Activated naive CD4-positive, alpha-beta T cell treated with Interleukin-2 at 50 U/mL for 16 hours (primary cell): ENCODE measurements at places on chromosomes 3 and 15.

- no peak for DNase-seq
Measured at GRCh38 chr3:27186013-27186412, 183.2 kb downstream of the NEK10 start.

DNA sequence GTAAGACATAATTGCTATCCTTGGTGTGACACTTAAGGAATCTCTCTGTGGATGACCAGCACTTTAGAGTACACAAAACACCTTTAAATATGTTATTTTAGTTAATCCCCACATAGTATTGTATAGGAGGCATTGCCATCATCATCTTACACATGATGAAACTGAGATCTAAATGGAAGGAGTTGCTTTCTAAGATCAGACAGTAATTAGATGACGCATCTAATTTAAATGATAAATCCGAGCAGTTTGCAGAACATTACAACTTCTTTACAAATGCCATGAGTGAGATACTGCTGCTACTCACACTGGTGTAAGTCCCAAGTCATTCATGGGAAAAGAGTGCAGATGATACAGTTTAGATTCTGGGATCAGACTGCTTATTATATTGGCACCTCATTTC lies 431.9 kb downstream of the MFSD1 start:
- no peak for DNase-seq

DNA sequence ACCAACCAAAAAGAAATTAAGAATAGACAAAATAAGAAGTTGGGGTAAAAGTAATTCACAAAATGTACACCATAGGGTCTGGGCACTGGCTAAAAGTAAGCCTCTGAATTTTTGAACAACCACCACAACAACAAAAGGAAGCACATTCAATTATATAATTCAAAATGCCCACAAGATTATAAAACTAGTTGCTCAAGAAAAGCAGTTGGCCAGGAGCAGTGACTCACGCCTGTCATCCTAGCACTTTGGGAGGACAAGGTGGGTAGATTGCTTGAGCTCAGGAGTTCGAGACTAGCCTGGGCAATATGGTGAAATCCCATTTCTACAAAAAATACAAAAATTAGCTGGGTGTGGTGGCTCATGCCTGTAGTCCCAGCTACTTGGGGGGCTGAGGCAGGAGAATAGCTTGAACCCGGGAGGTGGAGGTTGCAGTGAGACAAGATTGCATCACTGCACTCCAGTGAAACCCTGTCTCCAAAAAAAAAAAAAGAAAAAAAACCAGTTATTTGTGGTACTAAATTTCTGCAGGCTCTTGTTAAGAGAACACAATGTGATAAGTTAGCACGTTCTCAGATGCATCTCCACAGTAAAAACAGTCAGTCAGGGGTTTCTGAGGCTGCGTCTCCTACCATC lies 6.6 kb upstream of the ATP11B start:
- DNase-seq, result no peak

GRCh38 chr3:10416730-10417300 lies 88.6 kb downstream of the ATP2B2 start:
- DNase-seq, result no peak

DNA sequence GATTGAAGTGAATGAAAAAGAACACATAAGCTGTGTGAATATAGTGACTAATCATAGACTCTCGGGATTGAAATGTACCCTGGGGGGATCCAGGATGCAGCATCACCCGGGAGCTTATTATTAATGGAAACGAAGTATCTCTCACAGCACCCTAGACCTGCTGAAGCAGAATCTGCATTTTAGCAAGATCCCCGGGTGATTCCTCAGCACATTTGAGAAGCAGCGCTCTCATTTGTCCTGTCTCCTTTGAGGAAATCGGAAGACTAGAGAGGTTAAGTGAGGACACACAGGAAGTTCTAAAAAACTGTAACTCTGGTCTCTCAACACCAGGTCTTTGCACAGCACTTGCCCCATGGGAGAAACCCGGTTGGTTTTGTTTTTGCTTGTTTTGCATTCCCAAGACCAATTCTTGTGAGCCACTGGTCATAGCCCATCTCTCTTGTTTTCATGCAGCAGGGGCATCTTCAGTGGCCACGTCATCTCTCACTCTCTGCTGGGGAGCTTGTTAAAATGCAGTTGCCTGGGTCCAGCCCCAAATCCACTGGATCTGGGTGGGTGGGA lies 30.2 kb downstream of the ZNF710 start:
- no peak for DNase-seq

- no peak for DNase-seq
Measured at GRCh38 chr15:26866298-26867199, at the start of gene GABRA5. Gene GABRA5 (plus strand): TSS chr15:26867062. CDS start chr15:26869249, 2,187 bp downstream.

DNA sequence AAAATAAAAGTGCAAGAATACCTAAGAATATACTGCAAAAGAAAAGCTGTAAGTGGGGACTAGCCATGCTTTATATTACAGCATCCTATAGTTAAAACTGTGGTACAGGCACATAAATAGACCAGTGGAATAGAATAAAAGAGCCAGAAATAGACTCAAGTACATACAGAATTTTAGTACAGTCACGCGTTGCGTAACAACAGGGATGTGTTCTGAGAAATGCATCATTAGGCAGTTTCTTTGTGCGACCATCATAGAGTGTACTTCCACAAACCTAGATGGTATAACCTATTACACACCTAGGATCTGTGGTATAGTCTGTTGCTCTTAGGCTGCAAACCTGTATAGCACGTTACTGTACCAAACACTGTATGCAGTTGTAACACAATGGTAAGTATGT lies 61.8 kb downstream of the PCCB start:
- DNase-seq, result no peak

- DNase-seq, result no peak
Measured at GRCh38 chr15:43186003-43186353, 775 bp downstream of the CCNDBP1 start.

DNA sequence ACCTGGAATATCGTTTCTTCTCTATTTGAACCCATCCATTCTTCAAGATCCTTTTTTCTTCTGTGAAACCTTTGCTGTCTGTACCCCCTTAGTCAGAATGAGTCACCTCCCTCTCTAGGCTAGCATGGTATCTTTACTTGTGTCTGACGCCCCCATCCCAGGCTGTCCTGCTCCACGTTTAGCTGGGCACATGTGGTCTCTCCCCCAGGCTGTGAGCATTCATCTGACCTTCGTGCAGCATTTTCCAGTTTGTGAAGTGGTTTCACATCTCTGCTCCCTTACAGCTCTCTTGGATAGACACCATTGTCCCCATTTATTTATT lies 14.3 kb upstream of the TLE3 start:
- no peak for DNase-seq

GRCh38 chr15:48253172-48253571 lies 47.1 kb downstream of the SLC12A1 start:
- DNase-seq, result no peak

DNA sequence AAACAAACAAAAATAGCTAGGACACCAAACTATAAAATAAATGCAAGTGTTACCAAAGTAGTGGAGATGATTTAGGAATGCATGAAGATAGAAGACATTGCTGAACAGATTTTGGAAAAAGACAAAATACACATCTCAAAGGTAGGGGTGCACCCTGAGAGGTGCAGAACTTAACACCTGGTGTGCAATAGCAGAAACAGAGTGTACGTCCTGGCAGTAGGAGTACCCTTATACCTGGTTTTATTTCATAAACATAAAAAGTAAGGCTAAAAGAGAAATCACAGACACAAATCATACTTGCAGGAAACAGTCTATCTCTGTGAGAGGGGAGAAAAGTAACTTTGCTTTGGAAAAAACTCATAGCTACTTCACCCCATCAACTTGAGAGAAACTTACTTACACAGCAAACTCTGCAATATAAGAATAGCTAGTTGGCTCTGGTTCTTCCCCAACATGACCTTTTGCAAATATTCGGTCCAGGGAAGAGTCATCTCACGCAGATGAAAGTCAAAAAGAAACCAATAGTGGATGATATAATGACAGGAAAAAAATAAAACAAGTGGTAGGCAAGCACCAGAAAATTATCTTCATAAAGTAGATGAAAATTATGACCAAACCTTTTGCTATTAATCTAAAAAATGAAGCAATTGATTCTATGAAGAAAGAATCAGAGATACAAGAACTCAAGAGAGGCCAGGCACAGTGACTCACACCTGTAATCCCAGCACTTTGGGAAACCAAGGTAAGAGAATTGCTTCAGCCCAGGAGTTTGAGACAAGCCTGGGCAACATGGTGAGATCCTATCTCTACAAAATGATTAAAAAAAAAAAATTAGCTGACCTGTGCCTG lies 108.9 kb upstream of the BNIP2 start:
- no peak for DNase-seq

DNA sequence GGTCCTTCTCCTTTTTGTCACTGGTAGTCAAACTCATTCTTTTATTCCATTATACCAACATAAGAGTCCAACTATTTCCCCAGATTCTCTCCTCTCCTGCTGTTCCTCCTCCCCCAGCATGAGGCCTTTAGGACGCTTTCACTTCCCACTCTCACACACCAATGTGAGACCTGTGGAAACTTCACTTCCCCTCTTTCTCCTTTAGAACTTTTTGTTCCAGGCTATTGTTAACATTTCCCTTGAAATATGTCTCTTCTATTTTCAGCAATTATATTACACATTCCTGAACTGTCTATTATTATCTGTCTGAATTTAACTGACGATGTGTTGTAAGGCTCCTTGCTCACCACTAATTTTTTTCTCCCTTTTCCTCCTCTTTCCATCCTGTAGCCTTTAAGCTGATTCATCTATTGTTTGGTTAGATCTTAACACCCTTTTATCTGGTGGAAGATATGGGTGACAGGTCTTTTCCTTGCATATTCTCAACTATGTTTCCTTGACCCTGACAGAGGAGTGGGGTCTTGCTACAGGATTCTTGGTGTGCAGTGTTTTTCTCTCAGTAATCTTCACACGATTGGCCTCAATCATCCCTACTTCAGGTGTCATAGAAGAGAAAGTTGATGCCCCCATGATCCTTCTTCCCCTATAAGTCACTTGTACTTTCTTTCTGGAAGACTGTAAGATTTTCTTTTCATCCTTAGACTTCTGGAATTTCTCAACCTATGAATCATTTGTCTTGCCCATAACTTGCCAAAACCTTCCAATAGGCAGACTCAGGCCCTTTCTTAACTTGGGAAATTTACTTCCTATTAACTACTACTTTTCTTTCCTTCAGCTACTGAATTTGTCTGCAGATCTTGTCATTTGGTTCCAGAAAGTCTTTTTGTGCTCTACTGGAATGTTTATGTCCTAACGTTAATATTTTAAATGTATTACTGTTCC lies 5.9 kb downstream of the CYP19A1 start:
- DNase-seq, result no peak

GRCh38 chr15:69623392-69624154 lies 171.0 kb downstream of the RPLP1 start:
- no peak for DNase-seq

- DNase-seq, result no peak
Measured at GRCh38 chr15:95718441-95718840, 612.1 kb upstream of the NR2F2 start.

- DNase-seq, result no peak
Measured at GRCh38 chr3:187646906-187647660, 23.1 kb downstream of the SST start.

GRCh38 chr3:18968120-18968519 lies 180.2 kb upstream of the KCNH8 start:
- DNase-seq, result no peak

GRCh38 chr15:81957698-81958097 lies 88.1 kb downstream of the MEX3B start:
- no peak for DNase-seq

DNA sequence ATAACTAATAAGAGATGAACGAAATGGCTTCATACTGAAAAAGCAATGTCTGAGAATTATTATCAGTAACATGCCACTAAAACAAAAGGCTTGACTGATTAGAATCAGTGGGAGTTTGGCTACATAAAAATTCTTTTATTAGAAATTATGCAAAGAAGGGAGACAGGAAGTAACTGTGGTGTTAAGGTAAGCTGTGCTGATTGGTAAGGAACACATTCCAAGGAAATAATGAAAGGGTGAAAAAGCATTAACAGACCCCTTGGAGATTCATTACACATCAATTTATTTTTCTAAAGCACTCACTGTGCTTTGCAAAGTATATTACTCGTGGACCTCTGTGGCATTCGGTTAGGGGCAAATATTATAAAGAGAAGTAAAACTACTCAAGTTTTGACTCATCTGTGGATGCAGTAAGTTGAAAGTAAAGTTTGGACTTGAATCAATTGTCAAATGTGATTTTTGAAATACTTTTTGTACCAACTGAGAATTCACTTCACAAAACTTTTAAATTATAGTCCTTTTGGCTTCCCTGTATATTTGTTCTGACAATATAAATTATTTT lies 176.1 kb upstream of the ZPLD1 start:
- no peak for DNase-seq

GRCh38 chr3:164791263-164791662 lies 287.0 kb downstream of the SI start:
- DNase-seq, result no peak

DNA sequence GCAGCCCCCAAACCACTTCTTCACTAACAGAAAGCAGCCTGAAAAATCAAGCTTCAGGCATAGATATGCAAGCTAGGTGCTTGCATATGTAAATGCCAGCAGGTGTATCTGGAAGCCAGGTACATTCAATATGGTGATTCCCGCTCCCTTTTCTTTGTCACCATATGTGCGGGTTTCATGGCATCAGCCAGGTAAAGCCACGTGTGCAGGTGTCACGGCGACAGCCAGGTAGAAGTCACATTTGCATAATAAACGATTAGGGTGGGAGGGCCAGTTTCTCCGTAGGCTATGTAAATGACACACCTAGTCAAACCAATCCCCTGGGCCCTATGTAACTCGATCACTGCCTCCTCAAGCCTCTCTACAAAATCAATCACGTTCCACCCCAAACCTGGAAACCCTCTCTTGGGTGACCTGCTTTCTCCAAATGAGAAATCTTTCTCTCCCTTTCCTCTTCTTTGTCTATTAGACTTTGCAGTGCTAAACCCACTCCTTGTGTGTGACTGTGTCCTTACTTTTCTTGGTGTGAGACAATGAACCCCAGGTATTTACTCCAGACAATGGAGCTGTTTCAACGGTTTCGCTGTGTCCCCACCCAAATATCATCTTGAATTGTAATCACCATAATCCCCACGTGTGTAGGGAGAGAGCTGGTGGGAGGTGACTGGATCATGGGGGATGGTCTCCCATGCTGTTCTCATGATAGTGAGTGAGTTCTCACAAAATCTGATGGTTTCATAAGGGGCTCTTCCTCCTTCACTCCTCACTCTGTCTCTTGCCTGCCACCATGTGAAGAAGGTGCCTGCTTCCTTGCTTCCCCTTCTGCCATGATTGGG lies 44.6 kb downstream of the ONECUT1 start:
- no peak for DNase-seq

DNA sequence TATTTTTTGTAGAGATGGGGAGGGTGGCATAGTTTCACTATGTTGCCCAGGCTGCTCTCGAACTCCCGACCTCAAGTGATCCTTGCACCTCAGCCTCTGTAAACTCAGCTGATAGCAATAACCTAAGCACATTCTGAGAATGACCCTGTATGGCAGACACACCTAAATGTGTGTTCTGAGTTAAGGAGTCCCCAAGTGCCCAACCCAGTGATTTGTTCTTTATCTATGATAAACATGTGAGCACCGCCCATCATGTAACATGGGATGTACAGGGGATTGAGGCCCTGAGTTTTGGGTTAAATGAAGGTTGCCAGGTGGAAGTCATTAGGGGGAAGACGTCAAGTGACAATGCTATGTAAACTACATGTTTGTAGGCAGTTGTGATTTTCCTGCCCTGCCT lies 5.7 kb downstream of the NCEH1 start:
- no peak for DNase-seq

GRCh38 chr3:73966733-73967132 lies 342.0 kb upstream of the PDZRN3 start:
- no peak for DNase-seq
